Activated T-helper 2 cell treated with anti-CD3 and anti-CD28 coated beads, Interferon-gamma antibody, Interleukin-2, Interleukin-4, amounts not matched to agents 10 μg/mL and 5 μg/mL and 100 μg/mL, durations not matched to agents 14 hours and 24 hours and 36 hours (primary cell): ENCODE measurements at places on chromosomes 3 and 15.

GRCh38 chr15:78979456-78980320 lies 34.8 kb upstream of the CTSH start:
- DNase-seq, result no peak

- DNase-seq, result no peak
These were observed 98.9 kb downstream of the LRRK1 start for GRCh38 chr15:101018016-101018415.

GRCh38 chr3:191290311-191291025 lies 38.7 kb upstream of the CCDC50 start:
- DNase-seq, result no peak

DNA sequence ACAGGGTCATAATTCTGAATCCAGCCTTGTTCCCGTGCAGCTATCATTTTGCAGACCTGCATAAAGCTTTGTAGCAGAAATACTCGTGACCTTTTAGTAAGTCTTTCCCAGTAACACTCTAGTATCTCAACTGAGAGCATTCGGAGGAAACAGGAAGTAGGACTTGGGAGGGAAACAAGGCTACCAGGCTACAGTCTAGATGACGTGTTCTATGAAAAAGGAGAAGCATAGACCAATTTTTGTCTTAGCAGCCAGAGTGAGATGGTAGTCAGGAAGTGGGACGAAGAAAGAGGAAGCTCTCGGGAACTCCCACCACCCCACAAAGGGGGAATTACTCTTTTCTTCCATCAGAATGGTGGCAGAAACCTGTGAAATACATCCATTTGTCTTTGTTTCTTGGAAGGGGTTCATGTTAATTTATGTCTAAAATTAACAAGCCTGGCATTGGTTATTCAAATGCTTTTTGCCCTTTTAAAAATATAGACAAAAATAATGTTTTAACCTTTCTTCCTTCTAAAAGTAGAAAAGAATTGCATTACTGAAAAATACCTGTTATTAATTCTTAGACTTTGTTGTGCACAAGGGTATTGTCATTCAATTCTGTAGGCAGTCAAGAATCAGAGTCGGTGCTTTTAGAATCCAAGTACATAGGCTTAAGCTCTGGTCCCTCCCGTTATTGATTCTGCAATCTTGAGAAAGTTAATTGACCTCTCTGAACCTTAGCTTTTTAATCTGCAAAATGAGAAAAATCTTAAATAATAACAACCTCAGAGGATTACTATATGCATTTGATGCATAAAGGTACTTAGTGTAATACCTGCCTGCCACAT lies 1.6 kb upstream of the SUCNR1 start:
- DNase-seq, result no peak

GRCh38 chr15:98899272-98900021 lies 108.1 kb downstream of the PGPEP1L start:
- DNase-seq, result no peak

DNA sequence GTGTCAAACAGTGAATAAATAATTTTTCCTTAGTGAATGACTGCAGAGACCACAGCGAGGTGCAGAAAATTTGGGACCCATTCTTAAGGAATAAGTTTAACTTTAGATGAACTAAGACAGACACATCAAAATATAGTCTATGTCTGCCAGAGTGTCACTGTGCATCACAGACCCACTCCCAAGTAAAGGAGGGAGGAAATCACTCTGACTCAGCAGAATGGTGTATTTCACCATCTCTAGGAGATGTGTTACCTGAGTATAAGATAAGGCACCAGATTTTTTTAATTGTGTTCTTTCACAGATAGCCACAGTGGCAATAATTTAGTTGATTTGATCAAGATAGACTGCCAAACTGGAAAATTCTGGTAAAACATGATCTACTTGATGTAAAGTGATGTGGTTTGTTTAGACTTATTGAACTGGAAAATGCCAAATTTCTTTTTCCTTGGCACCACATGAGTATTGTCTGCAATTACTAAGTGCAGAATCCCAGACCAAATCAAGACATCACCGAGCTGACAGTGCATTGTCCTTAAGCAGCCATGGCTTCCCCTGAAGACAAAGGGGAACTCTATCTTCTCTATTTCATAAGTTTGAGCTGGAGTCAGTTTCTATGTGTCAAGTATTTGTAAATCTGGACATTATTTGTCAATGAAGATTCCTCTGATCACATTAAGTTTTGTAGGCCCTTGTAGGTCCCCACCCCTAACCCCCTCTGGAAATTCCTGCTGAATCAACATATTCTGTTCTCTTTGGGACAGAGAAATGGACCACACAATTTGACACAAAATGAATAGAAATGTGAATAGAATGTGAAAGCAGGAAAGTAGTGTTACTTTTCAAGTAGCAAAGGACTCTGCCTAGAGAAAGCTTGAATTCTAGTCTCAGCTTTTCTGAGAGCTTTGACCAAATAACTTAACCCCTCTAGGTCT lies 47.6 kb downstream of the TIPARP start:
- DNase-seq, result no peak

DNA sequence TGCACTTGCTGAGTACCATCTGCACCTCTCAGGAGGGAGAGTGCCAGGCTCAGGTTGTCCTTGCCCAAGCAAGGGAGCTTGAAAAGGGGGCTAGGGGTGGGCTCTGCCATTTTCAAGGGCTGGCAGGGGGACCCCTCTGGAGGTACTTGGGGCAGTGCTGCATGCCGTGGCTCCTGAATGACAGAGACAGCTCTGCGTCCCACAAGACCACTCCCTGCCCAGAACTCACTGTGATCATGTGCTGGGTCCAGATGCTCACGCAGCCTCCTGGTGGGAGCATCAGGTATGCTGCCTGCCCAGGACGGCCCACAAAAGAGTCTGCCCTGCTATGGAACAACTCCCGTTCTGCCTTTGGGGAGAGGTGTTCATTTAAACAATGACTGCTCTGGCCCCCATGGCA lies 165.2 kb downstream of the GOLGA6L4 start:
- DNase-seq, result no peak

DNA sequence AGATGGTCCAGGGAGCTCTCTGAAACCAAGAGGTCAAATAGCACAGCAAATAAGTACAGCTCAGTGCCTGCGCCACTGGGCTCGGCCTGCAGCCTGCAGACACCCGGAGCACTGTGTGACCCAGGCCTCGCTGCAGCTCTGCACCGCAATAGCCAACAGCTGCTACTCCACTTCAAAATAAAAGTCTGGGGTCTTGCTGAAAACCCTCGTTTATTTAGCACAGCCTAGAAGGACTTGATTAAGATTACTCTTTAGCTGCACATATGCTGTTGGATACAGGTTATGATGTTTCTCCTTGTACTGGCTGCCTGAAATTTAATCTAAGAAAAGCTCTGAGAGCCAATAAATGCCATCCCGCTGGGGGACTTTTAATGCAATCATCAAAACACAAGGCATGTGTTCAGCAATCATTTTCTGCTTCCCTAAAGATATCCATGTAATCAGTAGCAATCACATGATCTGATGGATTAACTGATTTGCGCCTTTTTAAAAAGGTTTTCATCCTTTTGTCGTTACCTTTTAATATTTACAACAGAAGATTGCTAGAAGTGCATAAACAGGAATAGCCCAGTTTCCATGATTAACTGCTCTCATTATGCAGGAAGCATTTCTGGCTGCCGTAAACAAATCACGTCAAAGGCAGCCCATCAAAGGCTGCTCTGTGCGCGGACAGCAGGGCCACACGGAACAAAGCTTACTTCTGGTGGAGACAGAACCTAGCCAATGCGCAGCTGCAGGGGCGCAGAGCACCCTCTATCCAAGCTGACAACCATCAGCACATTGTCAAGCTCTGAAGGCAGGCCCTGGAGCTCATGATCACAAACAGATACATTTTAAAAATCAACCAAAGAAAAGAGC lies 58.8 kb downstream of the CLASP2 start:
- DNase-seq, result no peak

DNA sequence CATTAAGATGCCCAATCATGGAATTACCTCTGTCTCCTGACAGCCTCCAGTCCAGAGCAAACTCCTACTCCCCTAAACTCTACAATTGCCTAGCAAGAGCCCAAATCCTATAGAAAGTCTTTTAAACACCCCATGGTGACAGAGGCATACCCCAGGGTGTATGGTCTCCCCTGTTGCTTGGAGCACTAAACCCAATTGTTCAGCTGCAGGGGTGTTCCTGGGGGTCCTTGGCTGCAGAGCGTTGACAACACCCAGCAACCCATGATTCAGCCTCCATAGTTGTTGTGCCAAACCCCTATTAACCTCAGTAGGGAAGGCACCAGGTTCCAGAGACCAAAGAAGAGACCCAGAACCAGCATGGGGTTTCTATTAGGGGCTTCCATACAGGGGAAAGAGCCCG lies 41.8 kb upstream of the NEDD4 start:
- DNase-seq, result no peak

GRCh38 chr3:47852604-47853602 lies 50.0 kb downstream of the DHX30 start:
- no peak for DNase-seq

DNA sequence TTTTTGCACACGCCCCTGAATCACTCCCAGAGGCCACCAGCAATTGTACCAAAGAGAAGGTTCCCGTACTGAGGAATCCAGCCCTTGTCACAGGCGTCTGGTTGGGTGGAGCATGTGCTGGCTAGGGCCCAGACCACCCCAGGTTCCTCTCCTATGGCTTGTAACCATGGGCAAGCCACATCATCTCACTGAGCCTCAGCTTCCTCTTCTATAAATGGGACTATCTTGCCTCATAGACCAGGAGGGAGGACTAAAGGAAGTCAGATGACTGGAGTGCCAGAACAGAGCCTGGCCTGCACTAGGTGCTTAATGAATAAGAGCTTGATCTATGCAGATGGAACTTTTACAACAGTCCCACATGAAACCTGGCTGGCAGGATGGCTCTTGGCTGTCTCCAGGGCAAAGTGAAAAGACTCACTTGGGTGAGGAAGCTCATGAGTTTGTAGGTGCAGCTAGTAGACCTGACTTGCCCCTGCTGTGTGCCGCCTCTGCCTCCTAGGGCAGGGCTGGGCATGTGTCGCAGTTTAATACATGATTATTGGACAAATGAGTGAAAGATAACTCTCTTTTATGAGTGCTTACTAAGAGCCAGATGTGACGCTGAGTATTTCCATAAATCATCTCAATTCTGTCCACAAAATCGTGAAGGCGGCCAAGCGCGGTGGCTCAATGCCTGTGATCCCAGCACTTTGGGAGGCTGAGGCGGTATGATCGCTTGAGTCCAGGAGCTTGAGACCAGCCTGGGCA lies 29.3 kb downstream of the CTSH start:
- DNase-seq, result no peak

DNA sequence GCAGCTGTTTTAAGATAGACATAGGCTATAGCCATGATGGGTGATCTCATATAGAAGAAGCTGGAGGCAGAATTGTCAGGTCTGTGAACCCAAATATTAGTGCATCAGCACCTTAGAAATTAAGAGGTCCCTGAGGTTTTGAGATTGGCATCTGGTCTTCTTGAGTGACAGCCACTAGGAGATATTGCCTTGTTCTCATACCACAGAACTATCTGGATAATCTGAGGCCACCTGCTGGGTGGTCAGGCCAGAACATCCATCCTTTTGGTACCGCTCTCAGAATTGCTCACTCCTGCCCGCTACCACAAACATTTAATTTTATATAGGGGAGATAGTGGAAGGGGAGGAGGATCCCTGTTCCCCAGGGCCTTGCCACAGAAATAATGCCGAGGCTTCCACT lies 210.6 kb upstream of the ZPLD1 start:
- no peak for DNase-seq

DNA sequence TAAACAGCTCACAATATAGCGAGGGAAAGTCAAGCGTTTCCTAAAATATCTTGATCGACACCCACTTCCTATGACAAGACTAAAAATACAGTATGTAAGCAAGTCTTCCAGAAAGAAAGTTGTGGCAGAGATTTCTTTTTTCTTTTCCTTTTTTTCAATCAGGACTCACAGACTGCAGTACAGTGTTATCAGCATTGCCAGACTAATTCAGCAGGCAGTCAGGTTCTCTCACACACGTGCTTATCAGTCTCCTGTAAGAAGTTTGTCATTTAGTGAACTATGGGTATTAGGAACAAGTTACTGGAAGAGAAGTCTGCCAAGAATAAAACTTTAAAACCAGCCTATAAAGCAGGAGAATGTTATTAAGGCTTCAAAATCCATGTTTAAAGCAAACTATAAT lies 32.8 kb upstream of the ZNF385D start:
- no peak for DNase-seq

GRCh38 chr3:134839990-134840389 lies 44.9 kb downstream of the EPHB1 start:
- DNase-seq, result no peak

DNA sequence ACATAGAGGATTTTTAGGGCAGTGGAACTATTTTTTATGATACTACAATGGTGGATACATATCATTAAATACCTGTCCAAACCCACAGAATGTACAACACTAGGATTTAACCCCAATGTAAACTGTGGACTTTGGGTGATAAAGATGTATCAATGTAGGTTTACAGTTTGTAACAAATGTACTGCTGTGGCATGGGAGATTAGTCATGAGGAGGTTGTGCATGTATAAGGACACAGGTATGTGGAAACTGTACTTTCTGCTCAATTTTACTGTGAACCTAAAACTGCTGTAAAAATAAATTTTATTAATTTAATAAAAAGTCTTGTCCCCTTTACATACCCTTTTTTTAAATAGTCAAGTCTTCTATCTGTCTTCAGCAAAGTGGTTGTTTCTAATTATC lies 322.5 kb upstream of the EPHA3 start:
- DNase-seq, result no peak

DNA sequence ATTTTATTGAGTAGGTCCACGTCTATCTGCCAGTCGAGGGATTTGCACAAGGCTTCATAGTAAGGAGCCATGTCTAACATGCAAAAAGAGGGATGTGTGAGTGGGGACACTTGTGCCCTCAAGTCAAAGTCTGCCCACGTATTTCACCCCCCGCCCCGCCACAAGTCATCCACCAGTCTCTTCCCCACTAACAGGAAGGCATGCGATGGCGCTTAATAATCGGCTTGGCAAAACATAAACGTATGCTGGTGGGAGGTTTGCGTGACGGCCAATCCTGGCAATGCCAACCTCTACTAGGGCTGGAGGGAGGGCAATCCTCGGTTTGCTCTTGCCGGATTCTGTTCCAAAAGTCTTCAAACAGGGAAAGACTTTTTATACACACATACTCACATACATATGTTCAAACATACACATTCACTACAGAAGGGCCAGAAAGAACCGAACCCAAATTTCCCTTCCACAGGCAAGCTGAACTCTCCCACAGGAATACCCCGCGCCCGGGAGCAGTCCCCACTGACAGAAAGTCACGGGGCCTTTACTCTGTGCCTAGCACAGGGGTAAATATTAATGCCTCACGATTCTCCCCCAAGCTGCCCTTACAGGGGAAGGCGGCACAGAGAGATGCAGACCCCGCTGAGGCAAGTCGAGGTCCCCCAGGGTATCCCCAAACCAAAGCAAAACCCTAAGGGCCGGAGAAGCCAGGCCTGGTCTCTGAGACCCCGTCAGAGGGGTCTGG lies 675 bp downstream of the PSMD6 start:
- no peak for DNase-seq

GRCh38 chr3:49199239-49199899 lies 28.0 kb downstream of the KLHDC8B start:
- DNase-seq, result no peak

- no peak for DNase-seq
These were observed 2.2 kb upstream of the RHCG start for GRCh38 chr15:89498574-89498906.
